Nucleus accumbens (tissue), 56 donors: ENCODE measurements at places on chromosomes 7 and 10.

- DNase-seq, result no peak
Measured at GRCh38 chr10:125820701-125821100, 2.4 kb downstream of the UROS start.

DNA sequence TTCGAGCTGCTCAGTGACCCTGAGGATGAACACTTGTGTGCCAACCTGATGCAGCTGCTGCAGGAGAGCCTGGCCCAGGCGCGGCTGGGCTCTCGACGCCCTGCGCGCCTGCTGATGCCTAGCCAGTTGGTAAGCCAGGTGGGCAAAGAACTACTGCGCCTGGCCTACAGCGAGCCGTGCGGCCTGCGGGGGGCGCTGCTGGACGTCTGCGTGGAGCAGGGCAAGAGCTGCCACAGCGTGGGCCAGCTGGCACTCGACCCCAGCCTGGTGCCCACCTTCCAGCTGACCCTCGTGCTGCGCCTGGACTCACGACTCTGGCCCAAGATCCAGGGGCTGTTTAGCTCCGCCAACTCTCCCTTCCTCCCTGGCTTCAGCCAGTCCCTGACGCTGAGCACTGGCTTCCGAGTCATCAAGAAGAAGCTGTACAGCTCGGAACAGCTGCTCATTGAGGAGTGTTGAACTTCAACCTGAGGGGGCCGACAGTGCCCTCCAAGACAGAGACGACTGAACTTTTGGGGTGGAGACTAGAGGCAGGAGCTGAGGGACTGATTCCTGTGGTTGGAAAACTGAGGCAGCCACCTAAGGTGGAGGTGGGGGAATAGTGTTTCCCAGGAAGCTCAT is 1.1 kb downstream of the DDIT4 start:
- peak; percentile 76 for DNase-seq

DNA sequence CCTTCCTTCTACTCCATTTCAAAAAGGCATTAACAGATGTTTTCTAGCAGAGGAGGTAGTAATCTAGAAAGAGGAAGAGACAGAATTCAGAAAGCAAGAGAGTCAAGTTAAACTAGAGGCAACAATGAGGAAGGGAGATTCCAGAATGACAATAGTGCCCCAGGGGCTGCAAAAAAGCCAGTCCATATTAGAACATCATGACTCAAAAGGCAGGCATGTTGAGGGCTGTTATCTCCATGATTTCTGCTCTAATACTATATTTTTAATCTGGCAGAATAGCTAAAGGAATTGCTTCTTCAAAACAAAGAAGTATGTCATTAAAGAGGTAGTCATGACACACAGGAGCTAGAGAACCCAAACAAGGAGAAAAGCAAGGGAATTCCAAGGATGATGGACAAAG is 599.6 kb downstream of the INHBA start:
- DNase-seq, result no peak

- no peak for DNase-seq
Measured at GRCh38 chr7:111485701-111486380, 76.5 kb downstream of the IMMP2L start.

DNA sequence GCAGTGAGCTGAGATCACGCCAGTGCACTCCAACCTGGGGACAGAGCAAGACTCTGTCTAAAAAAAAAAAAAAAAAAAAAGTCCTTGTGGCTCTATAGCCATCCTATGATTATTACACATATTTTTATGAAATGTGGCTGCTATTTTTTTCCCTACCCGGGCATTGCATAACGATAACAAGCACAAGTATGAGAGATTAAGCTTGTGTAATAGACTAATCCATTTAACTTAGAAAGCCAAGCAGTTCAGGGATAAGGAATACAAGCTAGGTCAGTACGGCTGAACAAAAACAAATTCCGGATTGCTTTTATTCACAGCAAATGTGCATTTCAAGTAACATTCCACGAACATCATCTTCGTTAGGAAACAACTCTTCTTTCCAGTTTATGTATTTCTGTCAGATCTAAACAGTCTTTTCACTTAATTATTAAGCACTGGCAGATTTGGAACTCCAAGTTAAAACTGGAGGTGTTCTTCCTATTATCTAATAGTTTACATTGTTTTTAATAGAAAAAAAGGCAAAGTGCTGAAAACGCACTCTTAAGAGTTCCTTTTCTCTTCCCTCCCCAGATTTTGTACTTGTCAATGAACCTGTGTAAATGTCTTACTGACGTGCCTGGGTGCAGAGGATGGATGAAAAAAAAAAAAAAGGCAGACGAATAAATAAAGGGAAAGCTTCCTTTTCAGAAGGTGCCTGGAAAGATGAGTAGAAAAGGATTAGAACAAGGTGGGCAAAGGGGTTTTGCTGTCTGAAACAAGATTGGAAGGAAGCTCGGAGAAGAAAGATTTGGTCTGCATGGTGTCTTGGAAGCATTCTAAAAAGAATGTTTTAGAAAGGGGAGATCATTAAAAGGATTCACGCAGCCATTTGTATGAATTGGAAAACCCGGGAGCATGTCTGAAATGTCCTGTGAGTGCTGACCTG is 81.1 kb downstream of the PRTFDC1 start:
- no peak for DNase-seq
